Stimulated activated CD4-positive, alpha-beta T cell treated with anti-CD3 and anti-CD28 coated beads, Interleukin-15, amount 100 ng/mL, for 1 hour (primary cell): ENCODE measurements at places on chromosomes 13 and 19.

DNA sequence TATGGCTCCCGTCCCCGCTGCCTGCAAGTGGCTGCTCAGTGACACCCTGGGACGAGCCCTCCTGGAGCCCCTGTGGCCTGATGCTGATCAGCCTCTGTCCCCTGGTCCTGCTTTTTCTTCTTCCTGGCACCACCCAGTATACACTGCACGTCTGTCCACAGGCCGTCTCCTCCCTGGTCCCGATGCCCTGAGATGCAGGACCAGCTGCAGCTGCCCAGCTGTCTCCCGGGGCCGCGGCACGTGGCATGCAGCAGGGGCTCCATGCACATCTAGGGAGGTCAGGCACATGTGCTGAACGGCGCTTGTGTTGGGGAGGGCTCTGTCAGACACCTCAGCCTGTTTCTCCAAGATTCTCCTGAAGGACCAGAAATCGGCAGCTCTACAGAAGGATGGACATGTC lies 30.2 kb downstream of the ZFR2 start:
- no peak for DNase-seq

GRCh38 chr19:16168465-16169081 lies 4.8 kb downstream of the CIB3 start:
- DNase-seq, result no peak

DNA sequence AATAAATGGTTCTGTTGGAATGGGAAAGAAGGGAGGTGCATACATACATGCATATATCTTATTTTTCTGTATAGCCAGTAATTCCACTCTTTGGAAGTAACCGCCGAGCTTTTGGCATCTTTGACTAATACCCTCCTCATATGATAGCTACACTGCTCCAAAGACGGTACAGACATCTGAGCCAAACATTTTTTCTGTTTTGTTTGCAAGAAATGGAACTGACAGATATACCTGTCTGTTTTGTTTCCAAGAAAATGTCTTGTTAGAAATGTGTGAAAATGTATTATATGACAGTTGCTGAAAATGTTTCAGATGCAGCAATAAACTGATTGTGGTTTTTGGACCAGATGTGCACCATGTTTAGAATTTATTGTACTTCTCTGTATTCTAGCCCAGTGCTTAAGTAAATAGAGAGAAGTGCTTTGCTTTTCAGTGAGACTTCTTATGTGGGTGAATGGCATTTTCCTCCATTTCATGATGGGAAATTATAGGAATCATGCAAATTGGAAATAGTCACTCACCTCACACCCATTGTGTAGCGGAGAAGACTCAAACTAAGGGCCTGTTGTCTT lies 396.9 kb downstream of the KCNRG start:
- DNase-seq, result no peak

- no peak for DNase-seq
Measured at GRCh38 chr13:48158290-48158689, 63.4 kb upstream of the MED4 start.

GRCh38 chr13:93388701-93389100 lies 162.1 kb downstream of the GPC6 start:
- no peak for DNase-seq
